Activated CD4-positive, alpha-beta T cell treated with anti-CD3 and anti-CD28 coated beads, Interleukin-2, Interleukin-6, amounts not matched to agents 100 ng/mL and 50 ng/mL, durations not matched to agents 16 hours and 8 hours (primary cell): ENCODE measurements at places on chromosomes 3 and 15.

GRCh38 chr15:74441248-74441941 is 7.6 kb upstream of the SEMA7A start:
- no peak for DNase-seq

DNA sequence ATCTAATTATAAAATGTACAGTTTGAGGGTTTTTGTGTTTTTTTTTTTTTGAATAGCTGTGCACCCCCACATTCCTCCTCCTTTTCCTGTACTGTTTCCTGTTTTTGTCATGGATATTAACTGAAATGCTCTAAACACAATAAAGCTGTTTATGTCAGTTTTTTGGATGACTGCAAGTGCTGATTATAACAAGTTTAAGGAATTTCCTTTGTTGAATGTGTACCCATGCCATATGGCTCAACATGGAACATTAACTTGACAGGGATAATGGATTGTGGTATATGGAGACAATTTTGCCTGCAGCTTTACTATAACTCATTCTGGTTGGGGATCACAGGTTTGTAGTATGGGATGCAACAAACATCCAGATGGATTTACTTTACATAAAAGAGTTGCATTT is 216.4 kb downstream of the TCF12 start:
- DNase-seq, result no peak

DNA sequence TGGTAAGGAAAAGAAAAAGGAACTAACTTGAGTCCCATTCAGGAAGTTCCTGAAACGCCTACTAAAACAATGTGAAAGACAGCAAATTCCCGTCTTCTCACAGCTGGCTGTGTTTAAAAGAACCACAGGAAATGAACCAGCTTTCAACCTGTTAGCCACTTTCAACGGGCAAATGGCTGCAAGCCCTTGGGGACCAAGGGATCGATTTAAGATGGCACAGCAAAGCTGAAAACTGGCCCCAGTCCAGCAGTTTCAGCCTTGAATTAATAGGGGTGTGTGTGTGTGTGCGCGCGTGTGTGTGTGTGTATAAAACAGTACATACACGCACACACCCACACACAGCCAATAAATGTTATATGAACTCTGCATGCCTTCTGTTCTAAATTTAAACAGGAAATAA is 168.7 kb upstream of the TMCO5A start:
- DNase-seq, result no peak

DNA sequence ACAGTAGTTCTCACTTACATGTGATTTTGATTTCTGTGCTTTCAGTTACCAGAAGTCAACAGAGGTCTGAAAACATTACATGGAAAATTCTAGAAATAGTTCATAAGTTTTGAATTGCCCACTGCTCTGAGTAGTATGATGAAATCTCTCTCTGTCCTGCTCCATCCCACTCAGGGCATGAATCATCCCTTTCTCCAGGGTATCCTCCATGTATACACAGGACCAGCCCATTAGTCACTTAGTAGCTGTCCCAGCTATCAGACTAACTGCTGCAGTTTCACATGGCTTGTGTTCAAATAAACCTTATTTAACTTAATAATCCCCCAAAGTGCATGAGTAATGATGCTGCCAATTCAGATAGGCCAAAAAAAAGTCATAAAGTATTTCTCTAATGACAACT is 38.6 kb downstream of the EPHA3 start:
- DNase-seq, result no peak
